EL (cell line): ENCODE measurements at places on chromosomes 5 and 9.
A peak's percentile ranks its signal among the peaks of the same experiment; 100 is the strongest.

DNA sequence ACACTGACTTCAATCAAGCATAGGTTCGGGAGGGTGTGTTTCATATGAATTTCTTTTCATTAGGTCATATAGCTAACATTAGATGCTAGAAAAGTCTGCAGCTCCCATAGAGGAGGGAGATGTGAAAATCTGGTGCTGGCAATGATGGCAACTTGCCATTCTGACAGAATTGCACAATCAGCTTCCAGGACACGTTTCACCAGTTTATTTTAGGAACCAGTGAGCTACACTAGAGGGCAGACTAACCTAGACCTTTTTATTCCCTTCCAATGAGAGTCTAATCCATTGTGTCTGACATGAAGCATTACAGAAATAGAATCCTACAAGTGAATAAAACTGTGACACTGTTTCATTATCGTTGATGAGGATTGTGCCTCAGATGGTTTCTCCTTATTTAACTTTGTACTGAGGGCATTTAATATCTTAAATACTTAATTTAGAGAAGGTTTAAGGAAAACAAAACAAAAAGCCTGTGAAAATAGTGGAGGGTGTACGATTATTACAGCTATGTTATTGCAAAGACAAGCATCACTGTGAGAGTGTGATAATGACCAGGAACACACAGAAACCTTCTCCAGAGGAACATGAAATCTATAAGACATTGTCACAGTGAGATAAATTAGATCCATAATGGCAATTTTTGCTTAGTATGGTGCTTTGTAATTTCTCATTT is 363.3 kb upstream of the RPS23 start:
- DNase-seq, result peak; percentile 67

- DNase-seq, result peak; percentile 94
These were observed 139.6 kb upstream of the LRRTM2 start for GRCh38 chr5:139014726-139015125.

GRCh38 chr5:56128113-56128512 is 105.0 kb downstream of the ANKRD55 start:
- no peak for DNase-seq

- DNase-seq, result no peak
These were observed 241.9 kb upstream of the IRX4 start for GRCh38 chr5:2124434-2125170.

DNA sequence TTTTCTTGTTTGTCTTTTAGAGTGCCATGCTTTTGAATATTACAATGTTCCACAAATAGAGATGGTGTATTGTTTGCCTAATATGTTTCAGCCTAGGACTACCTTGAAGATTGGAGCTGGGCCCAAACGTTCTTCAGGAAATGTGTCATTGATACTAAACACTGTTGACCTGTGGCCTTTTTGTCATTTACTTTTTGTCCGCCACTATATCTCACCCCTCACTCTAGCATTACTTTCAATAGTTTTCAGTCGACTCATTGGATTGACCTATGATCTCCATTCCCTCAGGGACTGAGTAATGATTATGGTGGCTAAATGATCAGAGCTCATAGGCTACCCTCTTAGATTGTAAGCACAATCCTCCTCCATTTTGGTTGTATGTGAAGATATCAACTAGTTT is 115.8 kb downstream of the NUDT12 start:
- DNase-seq, result peak; percentile 73
